Cardiac muscle cell (in vitro differentiated cells and primary cell): ENCODE measurements at places on chromosomes 3 and 15. TPM values are rescaled to one million over a fixed set of nuclear protein-coding genes. Genes with fewer than 3 reads are reported as not detected.

The EFHB gene
- total RNA-seq: 0.15 and 1.0 TPM in 2 replicates

The ZNF860 gene
- total RNA-seq: not detected in 2 replicates

The PLCB2 gene
- 16.9 and 41.2 TPM in 2 replicates for total RNA-seq

The TM6SF1 gene
- 0.49 and 1.3 TPM in 2 replicates for total RNA-seq

The PSTPIP1 gene
- total RNA-seq: 0.63 TPM in 1 of 2 replicates, not detected in the other

The PP2D1 gene
- total RNA-seq: not detected in 2 replicates

The ATP13A5 gene
- total RNA-seq: not detected in 2 replicates

The RARB gene
- 26.8 and 27.2 TPM in 2 replicates for total RNA-seq

The CISH gene
- total RNA-seq: 6.9 and 8.2 TPM in 2 replicates

The AP3B2 gene
- total RNA-seq: 3.0 TPM in 2 replicates

- DNase-seq: no peak
These were observed 88.2 kb downstream of the RAB11A start for GRCh38 chr15:65957451-65957850.

GRCh38 chr3:117380631-117381030 is 671.1 kb downstream of the TUSC7 start:
- no peak for DNase-seq

- DNase-seq: no peak
These were observed 149.3 kb upstream of the MEF2A start for GRCh38 chr15:99416191-99417188.

DNA sequence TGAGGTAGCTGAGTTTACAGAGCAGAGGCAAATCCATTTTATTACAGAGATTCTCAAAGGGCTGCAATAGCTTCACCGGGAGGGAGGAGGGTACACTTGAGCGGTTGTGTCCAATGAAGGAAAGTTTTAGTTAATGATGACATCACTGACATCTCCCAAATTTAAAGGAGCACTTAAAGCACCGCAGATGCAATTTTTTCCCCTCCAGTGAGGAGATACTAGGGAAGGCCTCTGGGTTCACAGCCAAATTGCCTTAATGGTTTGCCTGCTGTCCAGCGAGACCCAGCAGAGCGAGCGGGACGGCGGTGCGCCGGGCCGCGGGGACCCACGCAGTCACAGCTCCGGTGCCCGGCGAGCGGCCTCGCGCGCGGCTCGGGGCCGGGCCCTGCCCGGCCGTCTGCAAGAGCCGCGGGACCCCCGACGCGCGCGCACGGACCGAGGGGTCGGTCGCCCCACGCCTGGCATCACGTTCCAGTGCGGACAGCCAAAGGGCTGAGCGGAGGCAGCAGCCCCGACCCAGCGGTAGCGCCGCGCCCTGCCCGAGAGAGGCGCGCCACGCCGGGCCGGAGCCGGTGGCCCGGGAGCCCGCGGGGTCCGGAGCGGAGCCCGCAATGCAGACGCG is 160.5 kb upstream of the CHRNA7 start:
- no peak for DNase-seq

GRCh38 chr3:50620420-50620819 is 3.5 kb downstream of the MAPKAPK3 start:
- no peak for DNase-seq

DNA sequence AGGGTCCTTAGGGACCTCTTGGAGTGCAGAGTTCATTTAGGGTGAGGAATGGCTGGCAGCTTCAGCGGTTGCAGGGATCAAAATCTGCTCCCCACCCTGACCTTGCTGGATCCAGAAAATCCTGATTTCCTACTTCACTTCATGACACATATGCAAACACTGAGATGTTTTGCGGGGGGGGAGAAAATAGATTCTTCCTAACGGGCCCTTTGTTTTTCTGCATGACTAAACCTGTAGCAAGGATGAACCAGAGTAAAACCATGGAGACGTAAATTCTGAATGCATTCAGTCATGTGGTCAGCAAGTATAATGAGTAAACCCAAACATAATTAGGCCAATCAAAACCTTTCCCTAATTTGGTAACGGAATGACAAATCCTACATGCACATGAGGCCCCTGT is 20.0 kb upstream of the RBP1 start:
- no peak for DNase-seq

DNA sequence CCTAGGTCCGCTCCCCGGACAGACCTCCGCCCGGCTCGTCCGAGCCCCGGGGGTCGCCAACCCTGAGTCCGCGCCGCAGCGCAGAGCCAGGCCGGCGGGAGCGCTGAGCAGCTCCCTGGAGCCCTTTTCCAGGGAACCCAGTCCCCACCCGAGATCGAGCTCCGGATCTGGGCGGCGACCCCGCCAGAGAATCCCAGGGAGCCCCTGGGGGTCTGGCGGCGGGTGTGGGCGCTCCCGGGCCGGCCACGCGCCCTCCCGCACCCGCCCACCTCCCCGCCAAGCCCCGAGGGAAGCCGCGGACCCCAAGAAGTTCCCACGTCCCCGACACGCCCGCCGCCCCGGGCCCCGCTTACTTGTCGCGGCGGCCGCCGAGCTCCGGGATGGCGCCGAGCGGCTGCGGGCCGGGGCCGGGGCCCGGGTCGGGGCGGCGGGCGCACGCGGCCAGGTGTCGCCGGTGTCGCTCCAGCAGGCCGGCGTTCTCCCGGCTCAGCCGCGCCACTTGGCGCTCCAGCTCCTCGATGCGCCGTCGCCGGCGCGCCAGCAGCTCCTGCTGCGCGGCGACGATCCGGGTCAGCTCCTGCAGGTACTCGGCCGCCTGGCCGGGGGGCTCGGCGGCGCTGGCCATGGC is 137.7 kb downstream of the NUP210 start:
- no peak for DNase-seq

- DNase-seq: no peak
These were observed 40.5 kb downstream of the TGM4 start for GRCh38 chr3:44914936-44915335.

DNA sequence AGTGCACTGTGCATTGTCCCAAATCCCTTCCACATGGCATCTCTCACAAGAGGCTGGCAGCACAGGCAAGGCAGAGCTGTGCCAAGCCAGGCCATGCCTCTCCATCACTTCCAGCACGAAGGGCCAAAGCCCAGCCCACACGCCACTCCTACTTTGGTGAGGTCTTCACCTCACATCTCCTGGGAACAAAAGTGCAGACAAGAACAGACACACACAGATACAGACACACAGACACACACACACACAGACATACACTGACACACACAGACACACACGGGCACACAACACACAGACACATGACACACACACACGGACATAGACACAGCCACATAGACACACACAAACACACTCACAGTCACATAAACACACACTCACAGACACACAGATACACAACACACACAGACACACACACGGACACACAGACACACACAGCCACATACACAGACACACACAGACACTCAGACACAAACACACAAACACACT is 233.3 kb downstream of the UACA start:
- DNase-seq: no peak

DNA sequence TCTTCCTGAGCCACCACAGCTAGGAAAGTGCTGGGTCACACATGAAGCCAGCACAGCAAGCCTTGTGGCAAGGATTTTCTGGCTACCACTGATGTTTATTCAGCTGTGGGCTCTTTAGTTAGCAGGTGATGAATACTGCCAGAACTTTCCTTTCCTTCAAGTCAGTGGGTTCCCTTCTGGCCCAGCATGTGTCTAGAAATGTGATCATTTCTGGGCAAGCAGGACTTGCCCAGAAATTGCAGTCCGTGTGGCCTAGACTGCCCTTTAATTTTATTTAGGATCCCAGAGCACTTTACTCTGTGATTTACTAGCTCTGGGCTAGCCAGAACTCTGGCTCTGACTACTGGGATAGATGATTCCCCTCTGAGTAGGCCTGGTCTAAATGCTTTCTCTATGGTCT is 397.5 kb downstream of the ZIC4 start:
- no peak for DNase-seq

DNA sequence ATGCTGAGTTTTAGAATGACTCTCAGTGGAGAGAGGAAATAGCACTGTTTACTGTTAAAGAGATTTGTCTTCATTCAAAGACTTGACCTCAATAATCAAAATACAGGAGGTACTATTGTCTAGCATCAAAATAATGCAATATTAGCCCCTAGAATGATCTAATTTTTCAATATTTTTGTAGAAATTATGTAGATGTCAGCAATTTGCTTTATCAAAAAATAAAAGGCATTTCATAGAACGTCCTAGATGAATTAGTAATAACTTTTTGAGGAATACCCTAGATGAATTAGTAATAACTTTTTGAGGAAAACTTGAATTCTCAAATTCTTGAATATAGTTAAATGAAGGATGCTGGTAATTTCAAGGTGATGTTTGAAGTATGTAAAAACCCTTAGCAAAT is 1252.1 kb upstream of the CADM2 start:
- DNase-seq: no peak

GRCh38 chr15:60076582-60077276 is 72.6 kb downstream of the FOXB1 start:
- no peak for DNase-seq

GRCh38 chr3:197029511-197030167 is at the start of gene MELTF:
MELTF (minus strand) TSS chr3:197029817; CDS start chr3:197029702, 115 bp downstream.
- DNase-seq: peak; percentile 79

DNA sequence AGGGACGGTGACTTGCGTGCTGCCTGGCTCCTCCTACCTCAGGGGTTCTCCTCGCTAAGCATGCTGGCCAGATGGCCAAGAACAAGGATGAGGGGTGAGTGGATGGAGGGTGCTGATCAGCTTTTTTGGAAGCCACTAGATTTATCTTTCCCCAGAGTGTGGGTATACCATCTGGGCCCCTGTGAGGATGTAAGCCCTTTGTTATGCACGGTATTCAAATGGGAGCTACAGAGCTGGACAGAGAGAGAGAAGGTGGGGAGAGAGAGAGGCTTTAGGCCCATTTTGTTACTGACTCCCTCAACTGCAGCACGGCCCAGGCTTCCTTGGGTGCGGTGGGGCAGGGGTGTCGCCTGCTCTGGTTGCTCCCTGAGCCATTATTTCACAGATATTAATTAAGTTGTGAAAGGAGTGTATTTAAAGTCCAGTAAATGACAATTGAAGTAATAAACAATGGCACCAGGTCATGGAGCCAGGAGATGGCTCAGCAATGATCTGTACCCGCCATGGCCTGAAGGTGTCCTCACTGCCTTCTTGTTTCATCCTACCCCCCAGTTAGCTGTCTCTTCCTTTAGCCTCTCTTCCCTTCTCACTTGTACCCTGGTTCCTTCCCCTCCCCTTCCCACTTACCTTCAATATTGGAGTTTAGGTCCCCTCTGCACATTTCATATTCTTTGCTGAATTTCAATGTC is 158.0 kb downstream of the CLSTN2 start:
- no peak for DNase-seq

DNA sequence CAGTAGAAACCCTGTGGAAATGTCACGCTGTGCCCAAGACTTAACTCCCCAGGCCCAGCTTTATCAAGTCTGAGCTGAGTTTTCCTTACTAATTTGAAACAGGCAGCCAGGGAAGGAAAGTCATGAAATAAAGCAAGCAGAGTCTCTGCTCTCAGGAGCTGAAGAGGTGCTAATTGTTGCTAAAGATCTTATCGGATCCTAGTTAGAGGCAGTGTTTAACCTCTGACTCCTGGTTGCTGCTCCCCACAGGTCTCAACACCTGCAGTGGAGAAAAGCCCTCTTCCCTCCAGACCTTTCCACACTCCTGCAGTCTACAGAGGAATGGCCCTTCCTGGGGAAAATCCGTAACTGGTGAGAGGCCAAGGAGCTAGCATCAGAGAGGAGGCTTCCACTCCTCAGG is 628.2 kb downstream of the NTRK3 start:
- no peak for DNase-seq

GRCh38 chr15:41965441-41966413 is 6.6 kb downstream of the EHD4 start:
- DNase-seq: peak; percentile 43

DNA sequence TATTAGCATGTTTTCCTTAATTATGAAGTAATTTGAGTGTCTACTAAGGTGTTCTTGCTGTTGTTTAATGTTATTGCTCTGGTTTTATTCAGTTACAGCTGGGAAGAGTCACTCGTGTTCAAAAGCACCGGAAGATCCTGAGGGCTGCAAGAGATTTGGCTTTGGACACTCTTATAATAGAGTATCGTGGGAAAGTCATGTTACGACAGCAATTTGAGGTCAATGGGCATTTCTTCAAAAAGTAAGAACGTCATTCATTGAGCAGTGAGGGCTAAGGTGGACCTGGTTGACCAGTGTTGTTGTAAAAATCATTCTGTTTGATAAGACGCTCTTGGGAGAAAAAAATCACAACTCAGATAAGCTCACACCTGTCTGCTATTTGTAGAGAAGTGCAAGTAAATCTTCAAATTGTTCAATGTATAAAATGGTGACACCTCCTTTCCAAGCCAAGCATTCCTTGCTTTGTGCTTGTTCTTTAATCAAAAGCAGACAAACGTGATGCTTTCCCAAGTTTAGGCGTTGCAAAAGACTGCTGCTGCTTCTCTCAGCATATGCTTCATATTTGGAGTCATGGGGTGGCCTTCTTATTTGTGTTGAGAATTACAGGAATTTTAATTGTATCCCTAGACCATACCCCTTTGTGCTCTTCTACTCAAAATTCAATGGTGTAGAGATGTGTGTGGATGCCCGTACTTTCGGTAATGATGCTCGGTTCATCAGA is 44.2 kb downstream of the SETD5 start:
- no peak for DNase-seq

DNA sequence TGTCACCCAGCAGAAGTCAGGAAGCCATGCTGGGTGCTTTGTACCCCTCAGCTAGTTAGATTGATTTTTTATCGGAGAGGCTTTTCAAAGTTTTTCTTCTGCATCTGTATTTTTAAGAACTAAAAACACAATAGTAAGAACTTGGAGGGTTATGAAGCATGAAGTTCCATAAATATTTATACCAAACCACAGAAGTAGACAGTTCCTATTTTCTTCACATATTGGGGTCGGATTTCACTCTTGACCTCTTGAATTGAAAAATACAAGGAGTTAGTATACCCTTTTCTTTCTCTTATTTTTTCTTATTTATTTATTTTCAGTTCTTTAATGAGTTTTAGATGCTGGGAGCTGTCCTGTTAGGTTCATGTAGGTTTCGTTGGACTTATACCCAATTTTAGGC is 35.1 kb downstream of the SLC25A26 start:
- DNase-seq: no peak

DNA sequence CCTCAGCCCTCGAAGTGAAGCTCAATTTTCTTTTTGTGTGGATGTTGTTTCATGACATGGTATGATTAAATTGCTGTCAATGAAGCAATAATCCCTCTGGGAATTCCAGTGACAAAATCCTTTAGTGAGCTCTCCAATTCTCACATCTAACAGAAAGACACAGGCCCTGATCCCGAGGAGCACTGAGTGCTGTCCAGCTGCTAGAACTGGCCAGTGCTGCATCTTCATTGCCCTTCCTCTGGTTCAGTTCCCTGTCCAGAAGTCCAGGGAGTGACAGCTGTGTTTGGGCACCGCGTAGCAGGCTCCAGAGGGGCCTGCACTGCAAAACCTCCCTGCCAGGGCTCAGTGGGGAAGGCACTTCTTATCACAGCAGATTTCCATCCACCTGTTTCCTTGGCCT is 516.8 kb upstream of the ATP11B start:
- no peak for DNase-seq

- no peak for DNase-seq
These were observed 39.8 kb upstream of the FGF7 start for GRCh38 chr15:49383266-49383665.

DNA sequence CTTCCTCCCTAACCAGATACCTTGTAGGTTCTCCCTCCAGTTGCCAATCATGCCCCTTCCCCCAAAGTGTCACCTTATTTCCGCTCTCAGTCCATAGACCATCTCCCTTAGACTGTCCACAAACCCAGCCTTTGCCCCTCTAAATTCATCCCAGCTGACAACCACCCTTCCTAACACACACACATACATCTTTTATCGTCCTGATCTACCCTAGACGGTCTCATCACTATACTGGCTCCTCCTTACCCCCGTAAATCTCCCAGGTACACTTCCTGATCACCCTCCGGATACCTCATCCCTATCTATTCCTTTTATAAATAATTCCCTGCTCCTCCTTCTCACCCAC is 828 bp downstream of the THOC7 start:
- DNase-seq: no peak

GRCh38 chr3:52286777-52287110 is 884 bp upstream of the GLYCTK start:
- DNase-seq: peak; percentile 84
